Hippocampal formation (tissue), 2 donors: ENCODE measurements at places on chromosomes 3 and 15.

DNA sequence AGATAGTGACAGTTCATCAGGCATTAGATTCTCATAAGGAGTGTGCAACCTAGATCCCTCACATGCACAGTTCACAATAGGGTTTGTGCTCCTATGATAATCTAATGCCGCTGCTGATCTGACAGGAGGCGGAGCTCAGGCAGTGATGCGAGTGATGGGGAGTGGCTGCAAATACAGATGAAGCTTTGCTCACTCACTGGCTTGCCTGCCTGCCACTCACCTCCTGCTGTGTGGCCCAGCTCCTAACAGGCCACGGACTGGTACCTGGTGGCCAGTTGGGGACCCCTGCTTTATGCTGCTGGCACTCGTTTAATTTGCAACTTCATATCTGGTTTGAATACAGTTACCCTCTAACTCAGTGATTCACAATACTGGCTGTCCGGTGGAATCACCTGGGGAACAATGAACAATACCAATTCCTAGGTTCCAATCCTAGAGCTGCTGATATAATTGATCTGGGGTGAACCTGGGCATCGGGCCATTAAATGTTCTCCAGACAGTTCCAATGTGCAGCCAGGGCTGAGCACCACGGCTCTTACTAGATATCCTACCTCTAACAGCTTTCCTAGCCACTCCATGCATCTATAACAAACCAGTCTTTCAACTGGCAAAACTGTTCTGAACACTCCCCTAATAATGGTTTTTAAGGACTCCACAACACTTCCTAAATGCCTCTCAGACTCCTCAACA lies 131.4 kb downstream of the ATP1B3 start:
- DNase-seq, result no peak

- no peak for DNase-seq
Observed at GRCh38 chr3:184148076-184148475, 7.1 kb upstream of the DVL3 start.

DNA sequence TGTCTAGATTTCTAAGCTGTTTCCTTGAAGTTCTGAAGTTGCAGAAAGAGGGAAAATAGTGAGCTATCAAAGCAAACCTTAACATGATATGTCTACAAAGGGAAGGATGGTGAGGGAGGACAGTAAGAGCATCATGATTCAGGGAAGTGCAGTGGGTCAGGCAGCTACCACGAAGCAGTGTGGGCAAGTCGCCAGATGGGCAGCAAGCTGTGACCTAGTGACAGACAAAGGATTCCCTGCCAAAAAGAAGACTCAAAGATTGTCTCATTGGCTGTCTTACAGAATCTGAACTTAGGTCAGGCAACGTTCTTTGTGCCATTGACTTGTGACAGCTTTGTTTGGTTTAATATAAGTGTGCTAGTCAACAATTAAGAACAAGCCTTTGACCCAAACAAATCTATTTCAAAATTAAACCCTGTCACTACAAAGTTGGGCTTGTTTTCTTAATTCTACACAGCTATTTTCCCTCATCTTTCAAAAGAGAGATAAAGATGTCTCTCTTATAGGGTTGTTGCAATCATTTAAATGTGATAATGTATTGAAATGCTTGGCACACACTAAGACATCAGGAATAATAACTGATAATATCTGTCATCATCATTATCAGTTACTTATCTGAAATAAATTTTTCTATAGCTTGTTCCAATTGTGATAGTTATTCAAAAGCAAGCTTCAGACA lies 153.3 kb downstream of the ECT2 start:
- DNase-seq, result no peak

- no peak for DNase-seq
Observed at GRCh38 chr3:143349455-143349854, 229.9 kb downstream of the CHST2 start.

DNA sequence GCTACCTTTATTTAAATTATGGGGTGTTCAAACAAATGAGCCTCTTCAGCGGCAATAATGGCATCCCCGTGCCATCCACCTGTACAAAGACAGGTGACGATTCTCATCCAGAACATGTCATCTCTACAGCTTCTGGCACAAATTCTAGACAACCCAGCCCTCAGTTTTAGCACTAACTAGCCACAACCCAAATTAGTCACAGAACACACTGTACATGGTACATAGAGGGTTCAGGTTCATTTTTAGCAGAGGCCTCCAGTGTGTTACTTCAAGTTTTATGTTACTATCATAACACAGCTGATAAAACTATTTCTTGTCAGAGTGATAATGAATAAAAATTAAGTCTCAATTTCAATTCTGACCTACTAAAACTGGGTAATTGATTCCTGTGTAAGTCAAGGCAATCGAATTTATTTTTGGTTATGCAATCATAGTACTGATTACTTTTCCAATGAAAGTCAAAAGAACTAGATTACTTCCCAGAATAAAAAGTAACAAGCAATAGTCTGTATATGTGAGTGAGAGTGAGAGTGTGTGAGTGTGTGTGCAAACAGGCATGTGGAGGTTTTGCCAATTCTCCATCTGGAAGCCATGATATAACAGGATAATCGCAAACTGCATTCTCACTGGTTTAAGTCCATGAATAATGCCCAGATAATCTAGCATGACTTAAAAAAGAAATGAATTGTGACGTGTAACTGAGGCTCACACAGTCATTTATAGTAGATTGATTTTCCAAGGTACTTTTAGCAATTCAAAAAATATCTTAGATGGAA lies 37.4 kb downstream of the SHQ1 start:
- no peak for DNase-seq

DNA sequence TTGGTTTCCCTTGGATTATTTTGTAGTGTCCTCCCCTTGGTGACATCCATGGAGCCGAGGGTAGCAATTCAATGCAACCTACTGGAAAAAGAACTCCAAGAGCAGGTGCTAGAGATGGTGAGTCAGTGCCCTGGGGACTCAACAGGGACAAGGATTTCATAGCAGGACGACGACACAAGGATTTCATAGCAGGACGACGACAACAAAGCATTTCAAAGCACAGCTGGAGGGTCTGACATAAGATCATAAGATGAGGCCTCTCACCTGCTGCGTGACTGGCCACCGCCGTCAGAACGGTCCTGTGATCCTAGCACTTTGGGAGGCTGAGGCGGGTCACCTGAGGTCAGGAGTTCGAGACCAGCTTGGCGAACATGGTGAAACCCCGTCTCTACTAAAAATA lies 22.5 kb downstream of the NRROS start:
- no peak for DNase-seq

DNA sequence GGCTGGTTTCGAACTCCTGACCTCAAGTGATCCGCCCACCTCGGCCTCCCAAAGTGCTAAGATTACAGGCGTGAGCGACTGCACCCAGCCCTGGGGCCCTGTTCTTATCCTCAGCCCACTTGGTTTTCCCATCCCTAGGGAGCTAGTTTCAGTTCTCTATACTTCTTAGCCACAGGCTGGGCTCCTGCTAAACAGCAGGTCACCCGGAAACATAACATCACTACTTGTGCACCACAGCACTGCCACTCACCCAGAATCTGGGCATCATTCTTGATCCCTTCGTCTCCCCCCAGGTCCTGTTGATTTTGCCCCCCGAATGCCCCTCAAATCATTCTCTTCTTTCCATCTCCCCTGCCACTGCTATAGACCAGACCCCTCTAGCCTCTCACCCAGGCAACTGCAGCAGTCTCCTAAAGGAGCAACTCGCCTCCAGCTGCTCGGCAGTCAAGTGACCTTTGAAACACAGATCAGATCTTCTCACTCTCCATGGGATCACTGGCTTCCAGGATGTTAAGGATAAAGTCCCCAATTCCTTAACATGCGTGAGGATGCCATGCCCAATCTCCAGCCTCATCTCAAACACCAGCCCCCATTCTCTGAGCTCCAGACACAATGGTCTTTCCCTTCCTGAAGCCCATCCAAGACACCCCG lies 5.6 kb upstream of the AP3S2 start:
- no peak for DNase-seq

- DNase-seq, result no peak
Observed at GRCh38 chr15:90873488-90873997, 5.2 kb downstream of the FURIN start.

- no peak for DNase-seq
Observed at GRCh38 chr3:125318167-125318865, 56.8 kb downstream of the ZNF148 start.

DNA sequence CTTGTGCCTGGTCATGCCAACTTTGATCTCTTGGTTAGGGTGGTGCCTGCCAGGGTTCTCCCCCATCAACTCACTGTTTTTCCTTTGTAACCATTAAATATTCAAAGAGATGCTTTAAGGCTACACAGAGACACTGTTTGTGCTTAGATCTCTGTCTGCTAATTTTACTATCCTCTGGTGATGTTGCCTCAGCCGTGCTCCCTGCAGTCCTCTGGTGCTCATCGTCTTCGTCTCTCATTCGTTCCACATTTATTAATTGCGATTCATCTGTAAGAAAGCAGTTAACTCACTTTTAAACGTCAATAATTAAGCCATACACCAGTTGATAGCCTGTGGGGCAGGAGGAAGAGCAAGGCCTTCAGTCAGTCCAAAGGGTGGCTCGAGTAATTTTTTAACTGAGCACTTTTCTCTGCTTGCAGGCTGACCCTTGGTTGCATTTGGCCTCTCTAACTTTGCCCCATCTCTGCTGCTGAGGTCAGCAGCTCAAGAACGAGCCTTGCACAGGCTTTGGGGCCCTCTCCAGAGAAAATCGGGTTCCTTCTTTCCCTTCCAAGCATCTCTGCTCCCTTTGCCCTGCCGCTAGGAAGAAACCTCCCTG lies 62.9 kb downstream of the KLF15 start:
- no peak for DNase-seq

- DNase-seq, result no peak
Observed at GRCh38 chr3:118412503-118412902, 622.1 kb downstream of the IGSF11 start.
